ENCODE measurements at places on chromosomes 4 and X. TPM values are rescaled to one million over a fixed set of nuclear protein-coding genes. Genes with fewer than 3 reads are reported as not detected.

DNA sequence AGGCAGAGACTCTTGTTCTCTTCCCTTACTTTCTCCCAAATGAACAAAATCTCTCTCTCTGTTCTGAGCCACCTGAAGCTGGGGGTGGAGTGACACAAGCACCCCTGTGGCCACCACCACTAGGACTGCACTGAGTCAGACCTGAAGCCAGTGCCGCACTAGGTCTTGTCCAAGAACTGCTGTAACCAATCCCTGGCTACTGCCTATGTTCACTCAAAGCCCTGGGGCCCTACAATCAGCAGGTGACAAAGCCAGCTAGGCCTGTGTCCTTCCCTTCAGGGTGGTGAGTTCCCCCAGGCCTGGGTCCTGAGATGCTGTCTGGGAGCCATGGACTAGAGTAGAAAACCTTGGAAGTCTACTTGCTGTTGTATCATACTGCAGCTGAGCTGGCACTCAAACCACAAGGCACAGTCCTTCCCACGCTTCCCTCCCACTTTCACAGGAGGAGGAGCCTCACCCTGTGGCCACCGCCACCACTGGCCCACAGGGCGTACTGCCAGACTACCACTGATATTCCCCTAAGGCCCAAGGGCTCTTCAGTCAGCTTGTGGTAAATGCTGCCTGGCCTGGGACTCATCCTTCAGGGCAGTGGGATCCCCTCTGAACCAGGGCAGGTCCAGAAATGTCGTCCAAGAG, 119.1 kb downstream of the RTL9 start:
- peak; percentile 0 for DNase-seq

DNA sequence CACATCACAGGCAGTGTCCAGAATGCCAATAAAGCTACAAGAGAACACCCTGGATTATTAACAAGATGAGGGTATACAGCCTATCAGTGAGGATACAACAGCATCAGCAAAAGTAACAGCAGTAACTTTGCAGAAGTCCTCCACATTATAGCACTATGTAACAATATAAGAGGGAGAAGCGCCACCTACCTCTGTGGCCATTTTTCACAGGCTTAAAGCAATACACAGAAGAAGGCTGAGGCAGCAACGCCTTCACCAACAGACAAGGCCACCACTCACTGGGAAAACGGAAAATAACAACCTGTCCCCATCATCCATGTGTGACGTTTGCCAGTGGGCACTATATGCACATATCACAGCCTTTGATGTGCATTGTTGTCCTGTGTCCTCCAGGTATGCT, 12.5 kb downstream of the RTL8B start:
- DNase-seq, result no peak

GRCh38 chr4:183657564-183657963, 1.4 kb downstream of the RWDD4 start:
- DNase-seq, result no peak

DNA sequence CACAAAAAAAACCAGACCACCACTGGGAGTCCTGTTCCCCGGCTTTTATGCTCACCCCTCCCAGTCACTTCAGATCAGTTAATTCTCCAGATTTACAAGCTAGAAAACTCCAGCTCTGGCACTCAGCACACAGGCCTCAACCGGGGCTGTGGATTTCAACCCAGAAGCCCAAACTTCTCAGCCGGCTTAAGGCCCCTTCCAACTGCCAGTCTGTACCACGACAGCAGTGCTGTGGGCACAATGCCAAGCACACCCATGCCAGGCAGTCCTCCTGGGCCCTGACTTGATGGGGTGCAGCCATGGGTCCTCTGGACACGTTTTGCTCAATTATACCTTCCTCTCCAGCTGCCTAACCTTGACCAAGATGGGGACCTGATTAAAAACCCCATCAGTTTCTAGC, 12.2 kb downstream of the SOD3 start:
- DNase-seq, result no peak

GRCh38 chr4:162104459-162105124, 59.2 kb downstream of the FSTL5 start:
- no peak for DNase-seq

- peak; percentile 34 for DNase-seq
These were observed 118.7 kb upstream of the AP1S2 start for GRCh38 chrX:15973299-15973698.

Gene DDX53
- total RNA-seq, result 1.7 TPM

Gene ARMCX4
- 0.54 TPM for total RNA-seq

Gene SSX7
- not detected for total RNA-seq

Gene DGAT2L6
- total RNA-seq, result not detected
